GM18507 (cell line): ENCODE measurements at places on chromosomes 11 and 22.
A peak's percentile ranks its signal among the peaks of the same experiment; 100 is the strongest.

DNA sequence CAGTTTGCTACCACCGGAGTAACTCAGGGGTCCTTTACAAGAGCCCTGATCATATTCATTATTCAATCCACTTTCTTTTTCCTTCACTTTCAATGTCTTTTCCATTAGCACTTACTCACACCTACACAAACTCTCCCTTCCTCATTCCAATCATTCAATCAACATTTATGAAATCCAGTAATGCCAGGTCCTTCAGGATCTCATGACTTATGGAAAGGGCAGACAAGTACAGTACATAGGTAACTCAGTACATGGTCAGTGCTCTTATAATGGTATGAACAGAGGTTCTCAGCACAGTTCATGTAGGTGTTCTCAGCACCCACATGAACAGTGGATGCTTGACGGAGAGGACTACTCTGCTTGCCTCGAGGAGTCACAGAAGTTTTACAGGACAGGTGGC, 106.6 kb downstream of the USP35 start:
- DNase-seq = no peak

- no peak for DNase-seq
Measured at GRCh38 chr11:95697614-95698408, 91.8 kb downstream of the FAM76B start.

GRCh38 chr11:6968816-6969215, 42.6 kb downstream of the ZNF215 start:
- DNase-seq = no peak

DNA sequence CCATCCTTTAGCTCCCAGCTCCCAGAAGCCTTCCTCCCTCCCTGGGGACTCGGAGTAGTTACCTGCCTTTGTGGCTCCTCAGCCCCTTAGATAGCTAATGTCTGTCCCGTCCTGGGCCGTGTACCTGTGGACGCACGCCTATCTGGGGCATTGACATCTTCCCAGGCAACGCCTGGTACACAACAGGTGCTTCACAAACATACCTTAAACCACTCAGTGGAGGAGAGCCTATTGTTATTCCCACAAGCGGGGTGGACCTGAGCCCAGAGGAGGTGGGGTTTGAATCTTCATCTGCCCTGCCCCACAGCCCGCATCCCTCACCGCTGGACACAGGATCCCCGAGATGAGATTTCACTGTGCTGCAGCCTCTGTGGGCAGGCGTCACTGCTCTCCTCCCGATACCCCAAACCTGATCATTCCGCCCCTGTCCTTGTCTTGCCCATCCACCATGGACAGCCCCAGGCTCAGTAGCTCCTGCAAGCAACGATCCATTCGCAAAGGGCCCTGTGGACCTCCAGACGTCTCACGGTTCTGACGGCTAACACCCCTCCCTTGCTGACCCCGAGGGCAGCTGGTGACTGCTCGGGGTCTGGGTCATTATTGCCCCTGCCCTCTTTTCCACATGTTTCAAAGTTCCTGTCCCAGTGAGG, 73.8 kb upstream of the SHISAL1 start:
- no peak for DNase-seq

- no peak for DNase-seq
Measured at GRCh38 chr22:39689421-39689820, 118.9 kb downstream of the CACNA1I start.

DNA sequence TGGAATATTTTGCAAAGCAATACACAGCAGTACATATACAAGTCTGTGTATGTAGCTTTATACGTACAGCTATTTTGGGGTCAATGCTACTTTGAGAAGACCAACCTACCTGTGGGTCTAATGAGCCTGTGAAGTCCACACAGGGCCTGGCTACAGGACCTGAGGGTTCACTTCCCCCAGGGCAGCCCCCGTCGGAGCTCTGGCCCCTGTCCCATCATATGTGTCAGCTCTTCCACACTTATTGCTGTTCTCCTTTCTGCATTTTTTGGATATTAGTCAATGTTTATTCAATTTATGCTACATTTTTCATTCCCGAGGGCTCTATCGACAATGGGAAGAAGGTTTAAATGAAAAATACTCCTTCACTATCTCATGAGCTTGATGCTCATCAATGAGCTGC, 1473.6 kb downstream of the BRD1 start:
- DNase-seq = no peak

- DNase-seq = no peak
Measured at GRCh38 chr11:76169473-76169896, 36.8 kb downstream of the WNT11 start.

DNA sequence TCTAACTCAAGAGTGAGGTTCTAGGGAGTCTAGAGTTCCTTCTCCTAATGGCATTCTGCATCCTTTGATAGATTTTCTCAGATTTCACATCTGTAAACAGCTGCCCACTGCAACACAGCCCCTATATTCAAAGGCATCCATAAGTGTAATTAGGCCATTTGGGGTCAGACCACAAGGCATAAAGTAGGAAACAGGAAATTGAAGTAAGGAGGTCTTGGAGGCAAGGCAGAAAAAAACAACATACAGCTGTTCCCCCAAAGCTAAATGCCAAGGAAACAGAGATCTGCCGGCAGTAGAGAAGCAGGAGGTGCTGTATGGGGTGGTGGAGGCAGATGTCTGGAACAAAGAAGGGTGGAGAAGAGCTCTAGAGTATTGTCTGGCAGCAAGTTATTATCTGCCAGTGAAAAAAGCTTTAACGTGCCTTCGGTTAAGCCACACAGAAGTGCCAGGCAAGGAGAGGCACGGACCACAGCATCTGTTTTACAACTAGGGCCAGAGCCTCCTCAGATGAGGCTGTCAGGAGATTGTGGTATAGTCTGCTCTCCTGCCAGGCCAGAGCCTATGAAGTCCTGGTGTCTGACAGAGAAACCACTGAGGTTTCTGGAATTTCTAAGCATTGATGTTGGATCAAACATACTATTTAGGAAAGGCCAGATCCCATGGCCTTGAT, 100.2 kb upstream of the CHRM4 start:
- DNase-seq = no peak

DNA sequence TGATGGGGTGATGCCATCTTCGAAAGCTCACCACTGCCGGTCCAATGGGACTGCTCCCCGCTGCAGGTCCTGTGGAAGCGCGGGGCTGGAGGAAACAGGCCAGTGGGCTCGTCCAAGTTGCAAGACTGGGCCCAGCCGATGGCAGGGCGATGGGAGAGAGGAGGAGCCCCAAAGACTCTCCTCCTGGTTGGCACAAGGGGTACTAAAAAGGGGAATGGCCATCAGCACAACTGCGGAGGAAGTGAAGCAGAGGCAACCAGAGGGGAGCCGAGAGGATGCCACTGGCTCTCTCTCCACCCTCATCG, 357.1 kb downstream of the SHANK2 start:
- DNase-seq = no peak

DNA sequence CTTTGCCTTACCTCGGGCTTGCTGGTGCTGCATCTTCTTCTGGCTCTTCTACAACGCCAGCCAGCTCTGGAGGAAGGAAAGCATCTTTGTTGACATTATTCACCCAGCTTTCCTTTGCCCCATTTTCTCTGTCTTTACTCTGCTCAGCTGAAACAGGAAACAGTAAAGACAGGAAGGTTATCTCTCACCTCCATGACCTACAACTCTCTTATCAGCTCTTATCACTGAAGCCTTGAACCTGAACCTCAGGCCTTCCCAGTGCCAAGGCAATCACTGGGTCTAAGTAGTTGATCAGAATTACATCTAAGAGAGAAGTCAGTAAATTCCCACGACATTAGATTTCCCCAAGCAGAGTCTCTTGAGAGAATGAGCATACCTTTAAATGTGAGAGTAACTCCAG, 59.6 kb upstream of the CCDC89 start:
- no peak for DNase-seq

GRCh38 chr11:9535189-9535781, 38.2 kb upstream of the WEE1 start:
- peak; percentile 47 for DNase-seq

DNA sequence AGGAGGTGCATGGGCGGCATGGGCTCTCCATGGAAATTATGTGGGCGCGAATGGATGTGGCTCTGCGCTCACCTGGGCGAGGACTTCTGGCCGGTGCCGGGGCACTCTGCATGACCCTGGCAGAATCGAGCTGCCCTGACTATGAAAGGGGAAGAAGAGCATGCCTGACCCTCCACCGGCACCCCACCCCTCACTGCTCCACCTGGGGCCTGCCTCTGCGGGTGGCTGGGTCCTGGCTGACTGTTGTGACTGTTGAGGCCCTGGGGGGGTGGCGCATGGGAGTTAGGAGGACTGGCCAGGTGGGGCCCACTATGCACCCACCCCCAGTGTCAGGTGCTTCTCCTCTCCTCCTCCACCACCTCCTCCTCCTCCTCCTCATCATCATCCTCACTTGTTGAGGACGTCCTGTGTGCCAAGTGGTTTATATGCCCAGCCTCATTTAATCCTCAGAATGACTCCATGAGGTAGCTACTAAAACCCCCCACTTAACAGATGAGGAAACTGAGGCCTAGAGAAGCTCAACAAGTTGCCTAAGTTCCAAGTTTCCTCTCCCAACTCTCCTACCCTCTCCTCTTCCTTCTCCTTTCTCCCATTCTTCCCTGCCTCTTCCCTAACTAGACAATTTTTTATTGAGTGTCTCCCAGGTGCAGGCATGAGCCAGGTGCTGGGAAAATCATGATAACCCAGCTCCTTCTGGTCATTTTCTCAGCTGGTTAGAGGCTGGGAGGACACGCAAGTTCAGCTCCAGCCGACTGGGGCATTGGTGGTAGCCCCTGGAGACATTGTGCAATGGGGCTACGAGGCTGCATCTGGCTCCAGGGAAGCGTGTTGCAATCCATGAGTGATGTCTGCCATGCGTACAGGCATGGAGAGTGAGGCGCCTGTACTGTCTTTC, 2.3 kb downstream of the MYEOV start:
- no peak for DNase-seq

GRCh38 chr11:83116015-83116641, 40.8 kb upstream of the PCF11 start:
- no peak for DNase-seq

DNA sequence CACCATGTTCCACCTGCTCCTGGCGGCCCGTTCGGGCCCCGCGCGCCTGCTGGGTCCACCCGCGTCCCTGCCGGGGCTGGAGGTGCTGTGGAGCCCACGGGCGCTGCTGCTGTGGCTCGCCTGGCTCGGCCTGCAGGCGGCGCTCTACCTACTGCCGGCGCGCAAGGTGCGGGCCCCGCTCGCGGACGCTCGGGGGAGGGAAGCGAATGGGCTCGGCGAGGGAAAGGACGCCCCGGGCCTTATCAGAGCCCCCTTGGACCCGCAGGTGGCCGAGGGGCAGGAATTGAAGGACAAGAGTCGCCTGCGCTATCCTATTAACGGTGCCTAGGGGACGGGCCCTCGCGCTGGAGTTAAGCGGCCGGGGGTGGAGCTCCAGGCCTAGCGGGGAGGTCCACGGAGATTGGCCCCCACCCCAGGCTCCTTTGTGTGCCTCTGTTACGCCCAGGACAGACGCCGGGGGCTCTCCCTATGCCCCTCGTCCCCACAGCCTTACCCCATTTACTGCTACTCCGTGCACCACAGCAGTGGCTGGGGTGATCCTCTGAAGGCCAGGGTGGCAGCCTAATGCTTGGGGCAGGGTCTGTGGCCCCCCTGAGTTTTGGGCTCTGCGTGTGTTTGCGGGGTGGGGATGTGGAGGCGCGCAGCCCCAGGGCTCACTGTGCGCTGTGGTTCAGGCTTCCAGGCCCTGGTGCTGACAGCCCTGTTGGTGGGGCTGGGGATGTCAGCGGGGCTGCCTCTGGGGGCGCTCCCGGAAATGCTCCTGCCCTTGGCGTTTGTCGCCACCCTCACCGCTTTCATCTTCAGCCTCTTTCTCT, 1.1 kb downstream of the TM7SF2 start:
- no peak for DNase-seq

DNA sequence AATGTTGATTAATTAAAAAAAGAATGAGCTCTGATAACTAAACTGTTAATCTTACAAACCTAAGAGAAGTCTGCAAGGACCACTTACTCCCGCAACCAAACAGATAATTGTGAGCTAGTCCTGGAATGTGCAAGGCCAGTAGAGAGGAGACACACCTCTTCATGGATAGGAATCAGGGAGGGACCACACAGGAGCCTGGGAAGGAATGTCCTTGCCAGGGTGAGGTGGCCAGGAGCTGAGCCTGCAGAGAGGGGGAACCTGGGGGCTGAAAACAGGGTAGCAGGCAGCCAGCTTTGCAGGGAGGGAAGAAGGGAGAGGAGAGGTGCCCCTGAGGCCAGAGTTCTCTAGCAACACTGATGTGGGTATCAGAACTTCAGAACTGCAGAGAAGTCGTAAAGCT, 9.4 kb upstream of the NLRP10 start:
- no peak for DNase-seq
